Stimulated activated CD4-positive, alpha-beta T cell treated with anti-CD3 and anti-CD28 coated beads, Interleukin-1b, Interleukin-23, amount 100 ng/mL, for 1 hour (primary cell): ENCODE measurements at places on chromosomes 11 and 22.

DNA sequence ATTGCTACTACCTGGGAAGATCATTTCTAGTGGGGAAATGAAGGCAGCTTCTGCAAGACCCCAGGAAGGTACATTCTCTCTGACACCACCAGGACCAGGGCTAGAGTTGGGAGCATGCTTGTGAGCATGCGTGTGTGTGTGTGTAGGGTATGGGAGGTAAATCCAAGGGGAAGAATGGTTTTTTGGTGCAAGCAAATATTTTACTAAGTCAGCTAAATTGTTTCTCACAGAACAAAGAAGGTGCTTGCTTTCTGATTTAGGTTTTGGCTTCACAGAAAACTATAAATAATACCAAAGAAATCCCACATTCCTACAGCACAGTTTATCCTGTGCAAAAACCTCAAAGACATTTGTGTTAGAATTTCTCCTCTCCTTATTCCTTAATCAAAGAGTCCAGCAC, 344.0 kb upstream of the CCDC90B start:
- no peak for DNase-seq

- no peak for DNase-seq
Observed at GRCh38 chr11:124481365-124482323, 36.1 kb upstream of the OR8B8 start.

GRCh38 chr11:66637557-66638176, 836 bp upstream of the RBM4 start:
- no peak for DNase-seq

- no peak for DNase-seq
Observed at GRCh38 chr11:130390071-130390758, 38.2 kb downstream of the ADAMTS8 start.

DNA sequence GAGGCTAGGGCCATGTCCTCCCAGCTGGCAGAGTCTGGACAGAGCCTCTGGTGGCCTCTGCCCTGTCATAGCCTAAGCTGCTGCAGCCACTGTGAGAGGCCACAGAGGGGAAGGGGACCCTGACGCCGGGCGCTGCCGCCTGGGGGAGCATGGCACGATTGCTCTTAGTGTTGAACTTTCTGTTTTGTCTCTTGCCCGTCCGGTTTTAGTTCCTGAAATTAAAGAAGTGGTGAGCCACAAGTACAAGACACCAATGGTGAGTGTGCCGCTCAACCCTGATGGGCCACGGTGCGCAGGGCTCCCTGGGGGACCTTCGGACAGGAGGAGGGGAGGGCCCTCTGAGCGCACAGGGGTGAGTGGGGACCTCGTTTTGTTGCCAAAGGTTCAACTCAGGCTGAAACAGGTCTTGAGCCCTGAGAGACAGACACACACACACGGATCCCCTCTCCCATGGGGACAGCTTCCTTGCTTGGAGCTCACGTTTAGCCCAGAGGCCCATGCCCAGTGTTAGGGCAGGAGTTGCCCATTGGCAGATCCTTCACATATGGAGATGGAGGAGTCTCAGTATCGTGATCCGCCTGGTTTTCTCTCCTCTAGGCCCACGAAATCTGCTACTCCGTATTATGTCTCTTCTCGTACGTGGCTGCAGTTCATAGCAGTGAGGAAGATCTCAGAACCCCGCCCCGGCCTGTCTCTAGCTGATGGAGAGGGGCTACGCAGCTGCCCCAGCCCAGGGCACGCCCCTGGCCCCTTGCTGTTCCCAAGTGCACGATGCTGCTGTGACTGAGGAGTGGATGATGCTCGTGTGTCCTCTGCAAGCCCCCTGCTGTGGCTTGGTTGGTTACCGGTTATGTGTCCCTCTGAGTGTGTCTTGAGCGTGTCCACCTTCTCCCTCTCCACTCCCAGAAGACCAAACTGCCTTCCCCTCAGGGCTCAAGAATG, 23.8 kb downstream of the MYBPC3 start:
- no peak for DNase-seq

- no peak for DNase-seq
Observed at GRCh38 chr11:20639688-20640087, 29.7 kb upstream of the NELL1 start.

DNA sequence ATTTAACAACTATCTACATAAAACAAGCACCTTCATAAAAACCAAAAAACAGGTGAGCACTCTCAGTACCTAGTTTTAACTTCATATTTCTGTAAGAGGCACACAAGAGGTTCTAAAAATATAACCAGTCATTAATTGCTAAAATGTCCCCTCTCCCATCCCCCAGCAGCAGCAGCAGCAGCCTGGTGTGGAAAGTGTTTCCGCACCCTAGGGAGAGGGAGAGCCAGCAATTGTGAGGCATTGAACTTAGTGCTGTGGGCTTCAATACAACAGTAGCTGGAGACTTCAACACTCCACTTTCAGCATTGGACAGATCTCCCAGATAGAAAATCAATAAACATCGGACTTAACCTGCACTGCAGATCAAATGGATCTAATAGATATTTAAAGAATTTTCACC, 1158.5 kb downstream of the JRKL start:
- no peak for DNase-seq

DNA sequence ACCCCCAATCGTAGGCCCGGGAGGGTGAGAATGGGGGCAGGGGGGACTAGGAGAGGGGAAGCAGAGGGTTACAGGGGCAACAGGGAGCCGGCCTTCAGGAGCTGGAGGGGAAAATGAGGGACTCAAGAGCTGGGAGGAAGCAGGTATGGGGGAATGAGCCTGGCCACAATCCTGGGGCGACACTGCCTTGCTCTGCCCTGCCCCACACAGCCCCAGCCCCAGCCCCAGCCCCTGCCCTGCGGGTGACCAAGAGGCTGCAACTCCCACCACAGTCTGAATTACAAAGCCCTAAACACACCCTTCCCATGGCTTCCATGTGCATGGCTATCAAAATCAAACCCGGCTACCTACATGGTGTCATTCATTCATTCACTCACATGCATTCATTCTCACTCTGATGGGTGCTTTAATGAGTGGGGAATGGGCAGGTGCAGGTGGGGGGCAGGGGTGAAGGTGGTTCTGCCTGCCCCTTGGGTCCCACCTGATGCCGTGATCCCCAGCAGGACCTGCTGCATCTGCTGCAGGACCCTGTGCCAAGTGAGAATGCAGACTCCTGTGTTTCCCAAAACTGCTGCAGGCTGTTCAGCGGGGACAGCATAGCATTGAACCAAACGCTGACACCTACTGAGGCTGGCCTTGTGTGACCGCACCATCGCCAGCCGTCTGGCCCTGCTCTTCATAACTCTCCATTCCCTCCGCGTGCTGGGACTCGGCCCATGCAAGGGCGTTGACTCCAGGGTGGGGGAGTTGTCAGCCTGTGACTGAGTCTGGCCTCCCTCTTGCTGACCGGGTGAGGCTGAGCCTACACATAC, 9.5 kb upstream of the LINC01488 start:
- no peak for DNase-seq

DNA sequence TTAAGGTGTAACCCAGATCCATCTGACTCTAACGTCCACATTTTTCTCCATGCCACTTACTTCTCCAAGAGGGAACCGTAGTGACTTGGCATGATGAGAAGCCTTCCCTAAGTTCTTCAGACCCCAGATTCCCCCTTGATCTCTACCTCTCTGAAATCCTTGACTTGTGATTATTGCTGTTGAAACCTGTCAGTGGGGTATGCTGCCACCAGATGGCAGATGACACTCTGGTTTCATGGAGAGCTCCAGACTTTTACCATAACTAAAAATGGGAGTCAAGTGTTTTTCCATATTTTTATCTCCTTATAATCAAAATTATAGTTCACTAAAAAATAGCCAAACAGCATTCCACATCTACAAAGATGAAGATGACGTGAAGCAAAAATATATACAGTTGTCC, 504.2 kb downstream of the SOX6 start:
- DNase-seq: no peak

DNA sequence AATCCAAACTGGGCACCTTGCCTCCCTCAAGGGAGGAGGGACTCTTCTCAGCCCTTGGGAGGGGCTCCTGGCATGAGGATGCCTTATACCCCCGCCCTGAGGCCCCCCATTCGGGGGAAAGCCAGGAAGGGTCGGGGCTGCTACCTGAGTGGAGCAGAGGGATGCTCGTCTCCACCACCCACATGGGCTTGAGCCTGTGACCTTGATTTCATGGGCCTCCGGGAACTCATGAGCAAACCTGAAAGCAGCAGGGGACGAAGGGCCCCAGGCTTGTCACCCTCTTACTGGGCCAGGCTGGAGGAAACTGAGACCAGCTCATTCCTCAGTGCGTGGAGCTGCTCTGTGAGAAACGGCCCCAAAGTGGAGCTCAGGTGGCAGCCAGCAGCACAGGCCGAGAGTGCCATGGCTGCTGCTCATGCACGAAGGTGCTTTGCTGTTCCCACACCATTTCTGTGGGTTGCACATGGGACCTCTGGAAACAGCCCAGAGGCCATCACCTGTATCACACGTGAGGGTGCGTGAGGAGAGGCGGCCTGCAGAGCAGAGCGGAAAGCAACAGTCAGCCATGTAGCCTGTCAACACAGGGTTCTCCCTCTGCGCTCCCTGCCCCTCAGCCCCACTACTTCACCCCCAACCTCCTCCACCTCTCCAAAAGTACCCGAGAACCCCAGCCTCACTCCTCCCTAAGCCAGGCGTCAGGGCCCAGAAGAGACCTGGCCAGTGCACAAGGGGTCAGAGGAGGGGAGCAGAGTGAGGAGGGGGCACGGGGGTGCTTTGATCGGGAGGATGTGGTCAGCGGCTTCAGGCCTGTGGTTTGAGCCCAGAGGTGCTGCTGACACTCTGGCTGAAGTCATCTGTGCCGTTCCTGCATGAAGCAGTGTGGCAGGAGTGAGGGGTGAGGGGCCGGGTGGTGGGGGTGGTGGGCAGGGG, 14.1 kb upstream of the IL2RB start:
- no peak for DNase-seq

GRCh38 chr11:131903074-131903473, 532.7 kb downstream of the NTM start:
- no peak for DNase-seq

DNA sequence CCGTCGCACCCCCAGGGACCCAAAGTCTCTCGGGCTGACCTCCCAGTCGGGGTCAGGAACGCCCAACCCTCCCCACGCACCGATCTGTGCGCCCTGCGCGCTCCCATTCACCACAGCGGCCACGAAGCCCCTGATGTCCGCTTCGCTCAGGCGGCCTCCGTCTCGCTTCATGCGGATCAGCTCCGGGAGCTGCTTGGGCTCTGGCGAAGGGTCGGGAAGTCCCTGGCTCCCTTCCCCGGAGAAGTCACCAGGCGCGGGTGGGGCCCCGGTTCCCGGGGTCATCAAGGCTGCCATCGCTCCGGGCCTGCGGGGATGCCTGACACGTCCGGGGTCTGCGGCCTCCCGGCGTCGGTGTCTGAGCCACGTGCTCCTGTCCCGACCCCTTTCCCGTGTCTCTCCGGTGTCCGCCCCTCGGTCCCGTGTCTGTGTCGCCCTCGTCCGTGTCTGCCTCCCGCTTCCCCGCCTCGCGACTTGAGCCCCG, 356 bp downstream of the TYMP start:
- DNase-seq: no peak

DNA sequence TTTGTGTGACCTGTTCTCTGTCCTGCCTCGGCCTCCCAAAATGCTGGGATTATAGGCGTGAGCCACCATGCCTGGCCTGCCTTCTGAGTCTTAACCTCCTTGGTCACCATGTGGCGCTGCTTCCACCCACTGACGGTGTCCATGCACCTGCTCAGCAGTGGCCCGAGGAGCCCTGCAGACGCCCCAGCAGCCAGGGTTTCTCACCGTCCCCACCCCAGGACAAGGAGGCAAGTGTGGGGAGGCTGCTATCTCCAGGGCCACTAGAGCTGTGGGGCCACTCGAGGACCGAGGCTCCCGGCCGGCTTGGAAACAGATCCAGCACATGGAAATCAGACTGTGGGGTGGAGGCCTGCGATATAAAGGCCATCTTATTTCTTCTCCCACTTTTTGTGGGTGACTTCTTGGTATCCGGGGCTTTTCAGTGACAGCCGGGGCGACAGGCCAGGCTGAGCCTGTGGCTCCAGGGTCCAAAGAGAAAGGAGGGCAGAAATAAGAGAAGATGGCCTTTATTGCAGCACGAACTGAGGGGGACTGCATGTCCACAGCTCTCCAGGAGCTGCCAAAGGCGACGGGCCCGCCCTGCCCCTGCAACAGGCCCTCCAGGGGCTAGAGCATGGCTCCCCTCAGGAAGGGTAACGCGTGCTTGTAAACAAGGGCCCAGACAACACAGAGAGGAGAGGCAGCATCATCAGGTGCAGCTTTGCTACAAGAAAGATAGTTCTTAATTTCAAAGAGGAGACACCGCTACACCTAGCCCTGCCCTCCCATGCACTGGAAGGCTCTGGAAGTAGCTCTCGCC, 15.0 kb downstream of the TSPO start:
- no peak for DNase-seq

GRCh38 chr22:42427167-42427566, 5.0 kb downstream of the NFAM1 start:
- DNase-seq: no peak

GRCh38 chr22:36776722-36777121, 803 bp upstream of the IFT27 start:
- no peak for DNase-seq

GRCh38 chr11:34212566-34212965, 107.1 kb downstream of the NAT10 start:
- DNase-seq: no peak

DNA sequence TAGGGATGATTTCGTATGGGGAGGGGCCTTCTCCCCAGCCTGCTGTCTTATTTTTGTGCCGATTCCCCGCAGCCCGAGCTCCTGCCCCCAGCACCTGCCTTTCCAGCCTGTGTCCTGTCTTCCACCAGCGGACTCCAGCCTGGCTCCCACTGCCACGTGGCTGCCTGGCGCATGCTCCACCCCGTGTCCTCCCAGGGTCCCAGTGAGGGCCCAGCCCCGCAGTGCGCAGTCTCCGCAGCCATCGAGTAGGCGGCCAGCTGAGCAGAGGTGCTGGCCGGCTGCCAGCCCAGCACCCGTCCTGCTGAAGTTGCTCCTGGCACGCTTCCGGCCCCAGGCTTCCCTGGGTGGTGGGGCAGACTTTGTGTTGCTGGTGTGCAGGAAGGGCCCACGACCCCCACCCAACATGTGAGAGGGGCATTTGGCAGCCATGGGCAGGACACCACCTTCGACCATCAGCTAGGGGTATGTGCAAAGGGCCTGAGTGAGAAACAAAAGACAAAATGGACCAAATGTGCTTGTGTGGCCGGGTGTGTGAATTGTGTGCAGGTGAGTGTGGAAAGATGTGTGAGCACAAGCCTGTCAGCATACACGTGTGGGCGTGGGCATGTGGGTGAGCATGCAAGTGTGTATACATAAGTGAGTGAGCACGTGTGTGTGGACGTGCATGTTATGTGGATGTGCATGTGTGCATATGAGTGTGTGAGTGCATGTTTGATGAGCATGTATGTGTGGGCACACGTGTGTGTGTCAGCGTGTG, 55.9 kb downstream of the RTN4R start:
- DNase-seq: no peak

DNA sequence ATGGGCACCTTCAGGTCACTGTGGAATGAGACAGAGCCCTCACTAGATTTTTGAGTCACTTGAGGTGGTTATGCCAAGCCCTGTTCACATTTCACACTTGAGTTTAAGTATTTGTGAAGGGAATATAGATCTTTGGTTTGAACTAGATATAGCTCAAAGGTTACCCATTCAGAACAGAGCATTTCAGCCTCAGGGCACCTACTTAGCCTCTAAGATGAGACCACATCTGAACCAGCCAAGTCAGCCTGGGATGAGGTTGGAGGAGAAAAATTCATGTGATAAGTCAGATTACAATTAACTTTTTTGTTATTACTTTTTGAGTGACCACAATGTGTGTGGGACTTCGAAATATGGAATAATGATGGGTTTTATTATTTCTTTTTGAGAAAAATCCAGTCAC, 127.8 kb downstream of the TEAD1 start:
- no peak for DNase-seq
